ENCODE measurements at places on chromosomes 3 and 15. TPM values are rescaled to one million over a fixed set of nuclear protein-coding genes. Genes with fewer than 3 reads are reported as not detected.

The HYAL1 gene
- 2.0 TPM for total RNA-seq

The UROC1 gene
- total RNA-seq = 0.17 TPM

The CDHR4 gene
- not detected for total RNA-seq

The SEMA5B gene
- 0.09 TPM for total RNA-seq

The ZNF501 gene
- total RNA-seq = 9.7 TPM

The CFAP161 gene
- total RNA-seq = 2.9 TPM

The ROBO2 gene
- total RNA-seq = 3.6 TPM

The CYP8B1 gene
- total RNA-seq = not detected

The MAGI1 gene
- 37.5 TPM for total RNA-seq

The ZNF502 gene
- total RNA-seq = 6.5 TPM

The CD200 gene
- total RNA-seq = 5.2 TPM

The DNAH12 gene
- total RNA-seq = 0.05 TPM

The TNFSF10 gene
- total RNA-seq = 70.6 TPM

Measured in prostate gland (tissue), 2 donors.